ENCODE measurements at places on chromosomes 3 and 15.

DNA sequence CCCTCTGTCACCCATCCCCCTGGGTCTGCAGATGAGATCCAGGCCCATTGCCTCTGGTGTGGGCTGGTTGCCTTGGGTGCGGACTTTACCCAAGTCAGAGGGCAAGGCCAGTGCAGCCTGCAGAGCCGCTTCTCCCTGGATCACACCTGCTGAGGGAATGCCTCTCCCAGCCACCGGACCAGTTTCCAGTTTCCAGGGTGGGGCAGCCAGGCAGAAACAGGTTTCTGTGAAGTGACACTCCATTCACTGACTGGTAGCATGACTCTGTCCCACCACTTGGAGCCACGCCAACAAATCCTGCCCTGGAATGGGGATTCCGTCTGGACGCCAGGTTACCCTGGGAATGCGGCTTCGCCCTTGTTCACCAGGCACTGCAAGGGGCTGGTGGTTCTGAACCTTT, 30.0 kb downstream of the PAQR5 start:
- no peak for DNase-seq

GRCh38 chr3:24810881-24811280, 316.2 kb upstream of the THRB start:
- DNase-seq = no peak

- DNase-seq = no peak
Measured at GRCh38 chr3:18223974-18224373, 201.2 kb downstream of the SATB1 start.

DNA sequence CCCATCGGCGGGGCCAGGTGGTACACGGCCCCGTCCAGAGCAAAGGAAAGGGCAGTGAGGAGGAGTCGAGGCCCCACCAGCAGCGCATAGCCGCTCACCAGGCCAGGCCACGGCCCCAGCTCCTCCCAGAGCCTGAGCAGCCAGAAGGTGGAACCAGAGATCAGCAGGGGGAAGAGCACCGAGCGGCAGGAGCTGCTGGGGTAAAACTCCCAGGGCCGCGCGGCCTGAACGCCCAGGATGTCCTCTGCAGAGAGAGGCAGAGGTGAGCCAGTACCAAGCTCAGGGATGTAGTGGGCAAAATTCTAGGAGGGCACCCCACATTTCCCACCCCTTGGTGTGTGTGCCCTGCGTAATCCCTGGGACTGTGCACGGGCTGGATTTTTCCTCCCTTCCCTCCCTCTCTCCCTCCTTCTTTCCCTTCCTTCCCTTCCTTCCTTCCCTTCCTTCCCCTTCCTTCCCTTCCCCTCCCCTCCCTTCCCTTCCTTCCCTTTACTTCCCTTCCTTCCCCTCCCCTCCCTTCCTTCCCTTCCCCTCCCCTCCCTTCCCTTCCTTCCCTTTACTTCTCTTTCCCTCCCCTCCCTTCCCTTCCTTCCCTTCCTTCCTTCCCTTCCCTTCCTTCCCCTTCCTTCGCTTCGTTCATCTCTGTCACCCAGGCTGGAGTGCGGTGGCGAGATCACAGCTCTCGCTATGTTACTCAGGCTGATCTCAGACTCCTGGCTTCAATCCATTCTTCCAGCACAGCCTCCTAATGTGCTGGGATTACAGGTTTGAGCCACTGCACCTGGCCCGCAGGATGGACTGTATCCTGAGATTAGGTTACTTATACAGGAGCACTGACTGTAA, 6.3 kb upstream of the NCBP2 start:
- no peak for DNase-seq

GRCh38 chr3:37509069-37509468, 334.7 kb upstream of the LRRFIP2 start:
- DNase-seq = no peak

- DNase-seq = no peak
Measured at GRCh38 chr15:81529481-81529880, 155.5 kb upstream of the TMC3 start.

GRCh38 chr3:44359146-44359751, 20.7 kb downstream of the TCAIM start:
- no peak for DNase-seq

DNA sequence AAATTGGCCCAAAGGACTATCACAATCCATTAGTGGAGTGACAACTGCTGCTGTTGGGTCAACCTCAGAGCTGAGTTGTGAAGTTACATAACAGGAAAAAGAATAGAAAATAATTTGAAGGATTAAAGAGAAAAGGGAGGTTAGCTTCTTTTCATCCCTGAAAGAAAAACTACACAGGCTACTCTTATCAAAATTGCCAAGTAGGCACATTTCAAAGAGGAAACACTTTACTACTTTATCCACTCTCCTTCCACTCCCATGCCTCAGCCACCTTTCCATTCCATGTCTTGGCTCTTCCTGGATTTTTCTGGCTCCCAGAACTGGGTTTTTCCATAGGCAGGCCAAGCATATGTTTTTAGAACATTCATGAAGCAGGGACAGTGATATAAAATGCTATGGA, 384.0 kb upstream of the RORA start:
- no peak for DNase-seq

- DNase-seq = no peak
Measured at GRCh38 chr3:183540501-183541234, 14.8 kb downstream of the KLHL6 start.

DNA sequence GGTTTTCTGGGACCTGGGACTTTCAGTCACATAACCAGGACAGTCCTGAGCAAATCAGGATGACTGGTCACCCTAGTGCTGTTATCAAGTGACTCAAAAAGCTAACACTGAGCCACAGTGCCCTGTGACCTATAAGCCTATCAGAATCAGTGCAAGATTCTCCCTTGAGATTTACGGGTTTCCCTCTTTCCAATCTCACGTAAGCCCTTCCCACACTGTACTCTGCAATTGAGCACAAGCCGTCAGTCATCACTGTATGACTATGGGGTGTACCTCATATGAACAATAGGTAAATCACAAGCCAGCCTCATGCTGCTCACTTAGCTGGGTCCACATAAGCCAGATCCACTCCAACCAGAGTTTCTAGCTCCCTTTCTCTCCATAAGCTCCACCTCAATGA, 21.0 kb upstream of the CLDN18 start:
- no peak for DNase-seq

DNA sequence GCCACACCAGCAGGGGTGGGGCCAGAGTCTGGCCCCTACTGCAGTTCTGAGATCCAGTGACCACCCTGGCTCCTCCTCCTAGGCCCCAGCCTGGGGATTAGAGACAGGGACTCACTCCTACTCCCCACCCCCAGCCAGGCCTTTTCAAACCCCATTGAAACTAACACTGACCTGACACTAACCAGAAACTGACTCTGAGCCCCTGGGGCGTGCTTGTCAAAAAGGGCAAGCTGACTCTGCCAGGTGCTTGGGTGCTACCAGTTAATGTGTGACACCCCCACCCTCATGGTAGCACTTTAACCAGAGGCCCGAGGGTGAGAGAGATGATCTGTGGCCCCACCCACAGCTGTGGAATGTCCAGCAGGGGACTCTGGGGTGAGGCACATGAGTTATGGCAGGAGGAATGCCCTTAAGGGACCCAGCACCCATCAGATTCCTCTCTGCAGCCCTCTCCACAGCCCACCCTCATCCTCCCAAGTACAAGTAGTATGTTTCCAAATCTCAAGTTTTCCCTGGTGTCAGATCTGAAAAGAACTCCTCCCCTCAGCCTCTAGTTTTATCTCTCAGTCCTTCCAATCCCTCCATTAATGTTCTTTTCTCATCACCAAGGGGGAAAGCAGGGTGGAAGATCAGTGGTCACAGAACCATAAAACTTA, 1.4 kb downstream of the PTH1R start:
- no peak for DNase-seq

GRCh38 chr3:169058681-169059080, 604.8 kb downstream of the MECOM start:
- no peak for DNase-seq

DNA sequence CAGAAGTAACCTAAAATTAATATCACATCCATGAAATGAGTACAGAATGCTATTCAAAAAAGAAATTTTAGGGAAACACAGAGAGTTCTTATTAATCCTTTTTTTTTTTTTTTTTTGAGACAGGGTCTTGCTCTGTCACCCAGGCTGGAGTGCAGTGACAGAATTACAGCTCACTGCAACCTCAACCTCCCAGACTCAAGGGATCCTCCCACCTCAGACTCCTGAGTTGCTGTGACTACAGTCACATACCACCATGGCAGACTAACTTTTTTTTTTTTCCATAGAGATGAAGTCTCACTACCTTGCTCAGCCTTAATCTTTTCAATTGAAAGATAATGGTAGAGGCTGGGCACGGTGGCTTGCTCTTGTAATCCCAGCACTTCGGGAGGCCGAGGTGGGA, 6.3 kb upstream of the CRTC3 start:
- no peak for DNase-seq

- peak; percentile 46 for DNase-seq
Measured at GRCh38 chr3:33372218-33373081, 67.8 kb downstream of the UBP1 start.

DNA sequence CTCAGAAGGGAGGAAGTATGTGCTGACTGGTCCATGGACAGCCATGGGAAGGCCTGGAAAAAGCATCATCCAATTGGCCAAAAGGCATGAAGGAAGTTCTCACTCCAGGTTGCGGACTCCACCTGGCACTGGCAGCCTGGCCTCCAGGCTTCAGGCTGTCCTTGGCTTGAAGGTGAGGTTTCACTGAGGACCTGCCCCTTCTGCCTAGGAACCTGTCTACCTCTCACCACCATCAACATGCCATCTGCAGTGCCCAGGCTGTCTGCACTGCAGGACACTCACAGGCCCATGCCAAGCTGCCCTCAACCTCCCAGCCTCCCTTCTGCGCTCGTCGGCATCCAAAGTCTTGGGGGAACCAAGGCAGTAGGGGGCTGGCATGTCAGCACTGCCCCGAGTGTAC, 51.1 kb downstream of the CEP70 start:
- DNase-seq = no peak

- DNase-seq = no peak
Measured at GRCh38 chr3:125679258-125679657, 84.0 kb upstream of the OSBPL11 start.

DNA sequence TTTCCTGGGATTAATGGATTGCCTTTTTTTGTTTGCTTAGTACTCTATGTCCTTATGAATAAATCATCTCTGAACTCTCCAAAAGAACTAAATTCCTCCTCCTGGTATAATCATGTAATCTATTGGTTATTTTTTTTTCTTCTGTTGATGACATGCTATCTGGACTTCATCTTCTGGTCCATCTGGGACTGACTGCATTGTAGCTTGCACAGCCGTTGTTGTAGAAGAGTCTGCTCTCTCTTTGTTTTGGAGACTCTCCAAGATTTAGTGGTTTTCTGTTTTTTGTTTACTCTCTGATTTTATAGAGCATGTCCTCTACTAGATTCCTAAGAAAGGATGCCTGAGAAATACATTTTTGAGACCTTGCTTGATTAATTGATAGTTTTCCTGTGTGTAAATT, 19.1 kb downstream of the IREB2 start:
- DNase-seq = no peak

- DNase-seq = peak; percentile 59
Measured at GRCh38 chr15:55289011-55289745, 435 bp downstream of the RAB27A start.

Data from activated CD4-positive, alpha-beta T cell treated with anti-CD3 and anti-CD28 coated beads, Interleukin-2, amount 50 U/mL, for 16 hours (primary cell).